ENCODE measurements at places on chromosomes 7 and 10.
A peak's percentile ranks its signal among the peaks of the same experiment; 100 is the strongest.

DNA sequence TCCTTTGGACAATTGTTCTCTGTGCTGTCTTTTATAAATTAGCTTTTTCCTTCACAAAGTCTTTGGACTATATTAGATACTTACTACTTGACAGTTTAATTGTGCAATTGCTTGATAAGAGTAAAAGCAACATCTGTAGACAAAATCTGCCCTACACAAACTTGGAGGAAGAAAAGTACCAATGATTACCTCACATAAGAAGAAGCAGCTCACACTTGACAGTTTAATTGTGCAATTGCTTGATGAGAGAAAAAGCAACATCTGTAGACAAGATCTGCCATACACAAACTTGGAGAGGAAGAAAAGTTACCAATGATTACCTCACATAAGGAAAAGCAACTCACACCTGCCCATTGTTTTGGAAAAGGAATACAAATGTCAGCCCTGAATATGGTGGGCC, 17.1 kb upstream of the SCIN start:
- DNase-seq = no peak

DNA sequence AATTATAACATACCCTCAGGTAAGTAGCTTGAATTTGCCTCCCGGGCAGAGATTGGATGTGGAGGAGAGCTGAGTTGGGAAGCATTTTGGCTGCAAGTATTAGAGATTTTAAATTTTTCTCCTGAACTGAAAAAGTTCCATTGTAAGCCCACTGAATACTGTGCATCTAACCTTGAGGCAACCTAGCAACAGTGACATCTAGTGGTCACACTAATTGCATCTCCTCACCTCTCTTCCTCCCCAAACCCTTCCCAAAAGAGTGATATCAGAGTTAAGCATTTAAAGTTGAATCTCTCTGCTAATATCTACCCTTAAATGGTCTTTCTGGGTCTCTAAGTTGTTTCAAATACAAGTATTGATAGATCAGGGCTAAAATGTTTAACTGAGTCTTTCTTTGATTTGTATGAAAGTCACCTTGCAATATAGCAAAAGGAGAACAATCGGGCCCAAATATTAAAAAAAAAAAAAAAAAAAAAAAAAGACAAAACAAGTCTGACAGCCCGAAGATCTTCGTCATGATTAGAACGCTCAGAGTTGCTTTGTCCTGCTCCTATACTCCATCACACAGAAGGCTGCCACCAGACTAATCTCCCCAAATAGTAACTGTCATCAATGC, 40.4 kb upstream of the DLX5 start:
- DNase-seq = peak; percentile 12

DNA sequence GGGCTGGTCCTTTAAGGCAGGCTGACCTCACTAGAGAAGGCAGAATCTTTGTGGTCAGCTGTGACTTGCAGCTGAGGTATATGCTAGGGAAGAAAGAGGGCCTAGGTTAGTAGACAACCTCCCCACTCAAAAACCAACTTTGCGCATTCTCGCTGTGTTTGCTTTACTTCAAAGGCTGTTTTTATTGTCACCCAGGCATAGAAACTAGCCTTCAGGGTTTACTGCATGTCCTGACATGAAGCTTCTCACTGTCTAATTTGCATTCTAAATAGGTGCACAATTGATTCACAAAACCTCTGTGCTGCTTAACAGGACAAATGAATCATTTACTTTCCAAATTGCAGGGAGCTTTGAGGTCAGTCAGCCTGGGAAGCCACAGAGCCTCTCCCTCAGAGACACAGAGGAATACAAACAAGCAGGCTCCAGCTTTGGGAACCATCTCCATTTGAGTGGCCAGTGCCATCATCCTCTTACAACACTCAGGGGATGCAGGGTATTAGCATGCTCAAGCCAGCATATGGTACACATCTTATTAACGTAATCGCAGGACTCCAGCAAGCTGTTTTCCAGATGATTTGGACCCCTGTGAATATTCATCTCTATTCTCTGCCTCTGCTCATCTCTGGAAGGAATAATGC, 596.4 kb upstream of the GHITM start:
- DNase-seq = no peak

DNA sequence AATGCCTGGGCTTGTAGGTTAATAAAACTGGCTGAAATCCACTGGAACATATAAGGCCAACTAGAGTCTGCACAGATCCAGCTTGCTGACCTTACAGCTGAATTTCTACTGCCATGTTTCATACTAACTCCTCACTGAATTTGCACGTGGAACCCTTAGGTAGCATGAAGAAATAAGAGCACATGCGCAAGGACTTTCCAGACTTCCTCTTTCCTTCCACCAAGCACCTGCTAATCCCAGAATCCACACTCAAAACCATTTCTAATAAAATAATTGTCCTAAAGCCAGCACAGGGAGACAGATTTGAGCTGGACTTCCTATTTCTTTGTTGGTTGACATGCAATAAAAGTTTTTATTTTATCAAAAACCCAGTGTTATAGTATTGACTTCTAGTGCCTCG, 46.8 kb downstream of the NPVF start:
- DNase-seq = no peak

DNA sequence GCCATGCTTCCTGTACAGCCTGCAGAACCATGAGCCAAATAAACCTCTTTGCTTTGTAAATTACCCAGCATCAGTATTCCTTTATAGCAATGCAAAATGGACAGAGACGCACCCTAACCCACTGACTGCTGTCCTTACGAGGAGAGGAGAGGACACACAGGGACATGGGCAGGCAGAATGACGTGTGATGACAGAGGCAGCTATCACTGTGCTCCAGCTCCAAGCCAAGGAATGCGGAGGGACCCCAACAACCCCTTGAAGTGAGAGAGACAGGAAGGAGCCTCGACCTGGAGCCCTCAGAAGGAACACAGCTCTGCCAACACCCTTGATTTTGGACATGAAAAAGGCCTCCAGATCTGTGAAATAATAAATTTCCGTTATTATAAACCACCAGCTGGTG, 46.6 kb upstream of the EBF3 start:
- no peak for DNase-seq

DNA sequence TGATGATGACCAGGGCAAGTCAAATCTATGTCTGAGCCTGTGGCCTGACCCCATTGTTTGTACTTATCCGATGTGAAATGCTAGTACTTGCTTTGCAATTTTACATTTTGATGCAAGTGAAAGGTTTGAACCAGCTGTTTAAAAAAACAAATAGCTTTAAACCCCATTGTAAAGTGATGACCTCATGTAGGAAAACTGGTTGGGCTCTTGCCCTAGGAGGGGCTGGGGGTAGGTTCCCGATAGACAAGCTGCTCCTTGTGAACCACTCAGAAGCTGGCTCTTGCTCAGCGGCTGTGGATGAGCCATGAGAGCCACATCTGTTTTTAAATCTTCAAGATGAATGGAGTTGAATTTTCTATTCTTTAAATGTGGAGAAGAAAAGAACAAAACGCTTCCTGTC, 185.3 kb downstream of the WDR11 start:
- DNase-seq = no peak

DNA sequence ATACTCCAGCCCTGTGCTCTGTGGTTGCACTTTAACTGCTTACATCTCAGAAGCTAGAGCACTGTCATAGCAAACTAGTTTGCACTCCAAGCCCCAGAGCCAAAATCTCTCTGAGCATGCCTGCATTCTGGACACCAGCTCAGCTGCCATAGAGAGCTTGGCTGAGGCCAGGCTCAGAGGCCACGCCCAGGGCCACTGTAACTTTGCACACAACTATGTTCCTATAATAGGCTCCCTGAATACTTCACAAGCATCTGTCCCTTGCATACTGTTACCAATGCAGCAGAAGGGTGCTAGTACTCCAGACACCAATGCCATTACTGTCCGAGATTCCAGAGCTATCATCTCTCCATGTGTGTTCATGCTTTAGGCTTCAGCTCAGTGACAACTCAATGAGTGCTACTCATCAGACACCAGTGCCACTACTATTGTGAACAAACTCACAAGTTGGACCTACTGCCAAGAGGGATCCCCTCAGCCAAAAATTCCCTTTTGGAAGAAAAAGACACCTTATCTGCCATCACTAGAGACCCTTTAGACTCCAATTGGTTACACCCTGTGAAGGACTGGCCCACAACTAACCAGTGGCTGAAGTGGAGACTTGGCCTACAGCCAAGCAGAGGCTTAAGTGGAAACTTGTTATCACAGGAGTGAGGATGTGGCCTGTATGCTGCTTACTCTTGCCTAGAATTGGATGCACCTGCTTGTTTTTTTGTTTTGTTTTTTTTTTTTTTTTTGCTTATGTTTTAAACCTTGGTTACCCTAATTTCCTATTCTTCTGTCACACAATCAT, 211.6 kb upstream of the MAGI2 start:
- DNase-seq = no peak

DNA sequence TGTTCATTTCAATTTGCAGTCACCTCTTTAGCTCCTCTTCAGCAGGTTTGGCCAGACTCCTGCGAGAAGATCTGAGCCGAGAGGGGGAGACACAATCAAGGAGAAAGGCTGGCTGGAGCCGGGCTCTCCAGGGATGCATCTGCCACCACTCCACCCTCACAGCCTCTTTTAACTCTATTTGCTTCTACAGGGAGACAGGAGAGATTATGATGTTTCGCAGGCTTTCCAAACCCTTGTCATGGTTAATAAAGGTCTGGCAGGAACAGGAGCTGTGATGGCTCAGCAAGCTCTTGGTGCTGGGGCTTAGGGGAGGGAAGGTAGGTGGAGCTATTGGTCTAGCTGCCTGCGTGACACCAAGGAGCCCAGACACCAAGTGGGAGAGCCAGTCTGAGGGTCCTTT, 448.1 kb upstream of the PODXL start:
- no peak for DNase-seq

GRCh38 chr7:111043561-111043960, 47.4 kb upstream of the LRRN3 start:
- DNase-seq = no peak

GRCh38 chr10:33252794-33253203, 81.7 kb downstream of the NRP1 start:
- DNase-seq = no peak

GRCh38 chr7:155761162-155761561, 51.1 kb downstream of the SHH start:
- no peak for DNase-seq

DNA sequence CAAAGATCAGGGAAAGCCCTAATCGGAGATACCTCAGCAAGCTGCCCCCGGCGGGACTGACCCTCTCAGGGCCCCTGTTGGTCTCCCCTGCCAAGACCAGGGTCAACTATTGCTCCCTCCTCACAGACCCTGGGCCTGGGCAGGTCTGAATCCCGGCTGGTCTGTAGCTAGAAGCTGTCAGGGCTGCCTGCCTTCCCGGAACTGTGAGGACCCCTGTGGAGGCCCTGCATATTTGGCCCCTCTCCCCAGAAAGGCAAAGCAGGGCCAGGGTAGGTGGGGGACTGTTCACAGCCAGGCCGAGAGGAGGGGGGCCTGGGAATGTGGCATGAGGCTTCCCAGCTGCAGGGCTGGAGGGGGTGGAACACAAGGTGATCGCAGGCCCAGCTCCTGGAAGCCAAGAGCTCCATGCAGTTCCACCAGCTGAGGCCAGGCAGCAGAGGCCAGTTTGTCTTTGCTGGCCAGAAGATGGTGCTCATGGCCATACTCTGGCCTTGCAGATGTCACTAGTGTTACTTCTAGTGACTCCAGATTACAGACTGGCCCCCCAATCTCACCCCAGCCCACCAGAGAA, 24.1 kb downstream of the TBATA start:
- no peak for DNase-seq

GRCh38 chr10:7417103-7417623, 6.3 kb upstream of the SFMBT2 start:
- no peak for DNase-seq

GRCh38 chr7:3497796-3498195, 196.7 kb downstream of the SDK1 start:
- no peak for DNase-seq

DNA sequence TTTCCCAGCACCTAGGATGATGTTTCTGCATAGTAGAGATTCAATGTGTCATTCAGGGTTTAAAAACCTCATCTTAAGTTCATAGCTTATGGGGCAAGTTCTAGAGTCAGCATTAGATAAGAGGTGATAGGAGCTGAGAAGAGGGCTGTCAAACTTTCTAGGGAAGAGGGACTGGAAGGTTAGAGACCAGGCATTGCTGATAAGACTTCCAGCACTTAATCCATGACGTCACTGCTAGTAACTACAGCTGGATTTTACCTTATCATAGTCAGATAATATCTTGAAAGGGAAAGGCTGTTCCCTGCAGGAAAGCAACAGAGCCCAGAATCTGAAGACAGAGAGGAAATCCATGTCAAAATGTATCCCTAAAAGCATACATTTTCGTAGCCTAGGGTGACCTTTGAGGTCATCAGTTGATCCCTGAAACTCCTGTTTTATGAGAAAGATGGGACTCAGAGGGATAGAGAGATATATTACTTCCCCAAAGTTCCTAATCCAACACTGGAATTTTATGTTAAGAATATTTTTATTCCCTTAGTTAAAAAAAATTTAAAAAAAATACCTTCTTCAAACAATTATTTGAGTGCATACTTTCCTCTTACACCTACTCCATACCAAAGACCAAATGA, 3.3 kb upstream of the CPED1 start:
- no peak for DNase-seq

- DNase-seq = no peak
Observed at GRCh38 chr10:12013926-12014325, 28.7 kb downstream of the UPF2 start.

DNA sequence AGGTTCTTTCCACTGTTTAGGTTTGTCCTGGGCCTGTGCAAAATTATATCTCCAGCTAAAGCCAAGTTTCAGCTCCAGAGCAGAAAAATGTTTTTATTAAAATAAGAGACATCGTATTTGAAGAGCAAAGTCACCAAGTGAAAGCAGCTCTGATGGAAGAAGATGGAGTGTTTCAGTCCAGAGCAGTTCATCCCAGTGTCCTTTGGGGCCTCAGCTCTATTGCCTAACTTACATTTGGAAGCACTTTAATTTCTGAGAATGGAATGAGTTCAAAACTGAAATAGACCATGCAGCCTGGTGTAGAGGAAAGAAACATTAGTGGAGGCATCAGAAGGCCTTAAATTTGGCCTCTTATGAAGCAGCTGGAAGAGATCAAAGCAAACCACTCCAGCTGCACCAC, 545.2 kb downstream of the SORCS1 start:
- DNase-seq = no peak

- DNase-seq = no peak
Observed at GRCh38 chr10:3775696-3776551, 9.1 kb downstream of the KLF6 start.

DNA sequence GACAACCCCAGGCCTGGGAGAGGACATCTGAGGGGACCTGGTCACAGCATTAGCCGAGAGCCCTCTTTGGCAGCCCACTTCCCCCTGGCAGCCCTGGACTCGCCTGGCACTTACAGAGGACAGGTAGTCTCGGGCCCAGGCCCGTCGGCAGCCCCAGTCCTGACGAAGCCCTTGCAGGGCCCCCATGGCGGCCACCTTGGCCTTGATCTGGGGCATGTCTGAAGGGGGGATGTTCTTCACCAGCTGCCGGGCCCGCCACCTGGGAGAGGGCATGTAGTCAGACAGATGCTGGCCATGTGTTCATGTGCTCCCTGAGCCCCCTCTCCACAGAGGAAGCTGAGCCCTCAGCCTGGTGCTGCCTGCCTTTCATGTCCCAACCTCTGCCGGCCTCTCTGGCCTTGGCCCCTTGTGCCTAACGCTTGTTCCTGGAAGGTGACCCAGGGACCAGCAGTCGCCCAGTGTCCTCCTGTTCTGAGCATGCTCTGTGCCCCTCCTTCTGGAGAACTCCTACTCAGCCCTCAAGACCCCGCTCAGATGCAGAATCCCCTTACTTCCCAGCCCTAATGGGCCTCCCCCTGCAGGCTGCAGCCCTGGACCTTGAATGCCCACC, 13.9 kb downstream of the MYO1G start:
- DNase-seq = no peak

Data from activated T-cell treated with anti-CD3 and anti-CD28 coated beads, Interleukin-2, amount 50 U/mL, for 72 hours (primary cell).